Left kidney (tissue), 8 donors: ENCODE measurements at places on chromosomes 3 and 15. TPM values are rescaled to one million over a fixed set of nuclear protein-coding genes. Genes with fewer than 3 reads are reported as not detected.

- no peak for DNase-seq
Measured at GRCh38 chr15:41999290-42000285, 21.3 kb downstream of the PLA2G4E start.

DNA sequence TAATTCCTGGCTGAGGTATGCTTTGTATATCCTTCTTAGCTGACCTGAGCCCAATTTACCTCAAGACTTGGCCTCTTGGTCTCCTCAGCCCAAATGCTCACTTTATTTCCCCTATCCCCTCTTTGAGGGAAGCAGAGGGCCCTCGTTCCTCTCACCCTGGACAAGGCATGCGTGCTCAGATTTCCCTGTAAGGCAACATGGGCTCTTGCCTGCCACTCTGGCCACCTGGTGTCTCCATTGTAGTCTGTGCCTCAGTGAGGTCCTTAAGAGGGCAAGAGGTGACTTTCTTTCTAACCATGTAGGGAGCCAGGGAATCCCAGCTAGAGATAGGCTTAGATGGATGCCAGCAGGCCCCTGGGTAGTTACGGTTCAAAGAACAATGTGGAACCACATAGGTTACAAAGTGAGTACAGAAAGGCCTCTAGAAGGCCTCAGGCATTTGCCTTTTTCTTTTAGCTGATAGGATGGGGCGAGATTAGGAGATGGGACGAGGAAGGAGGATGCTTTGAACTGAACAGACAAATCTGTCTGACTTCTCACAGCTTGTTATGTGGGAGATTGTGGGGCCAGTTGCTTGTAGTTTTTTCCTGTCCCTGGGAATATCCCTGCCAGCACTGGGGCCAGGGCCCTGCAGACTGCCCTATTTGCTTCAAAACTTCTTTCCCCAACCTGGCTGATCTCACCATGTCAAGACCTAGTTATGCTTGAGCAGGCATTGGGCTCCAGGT, 1.1 kb upstream of the INTS14 start:
- no peak for DNase-seq

COPB2 gene
- 164 TPM for polyA plus RNA-seq

MORC1 gene
- 0.57 TPM for polyA plus RNA-seq

- no peak for DNase-seq
Measured at GRCh38 chr15:78976691-78977090, 31.8 kb upstream of the CTSH start.

- peak; percentile 71 for DNase-seq
Measured at GRCh38 chr3:150227839-150228238, 180.3 kb upstream of the TSC22D2 start.

CSK gene
- polyA plus RNA-seq = 46.2 TPM

- DNase-seq = no peak
Measured at GRCh38 chr3:161355508-161355907, 15.8 kb downstream of the SPTSSB start.

APBA2 gene
- 12.6 TPM for polyA plus RNA-seq

DNA sequence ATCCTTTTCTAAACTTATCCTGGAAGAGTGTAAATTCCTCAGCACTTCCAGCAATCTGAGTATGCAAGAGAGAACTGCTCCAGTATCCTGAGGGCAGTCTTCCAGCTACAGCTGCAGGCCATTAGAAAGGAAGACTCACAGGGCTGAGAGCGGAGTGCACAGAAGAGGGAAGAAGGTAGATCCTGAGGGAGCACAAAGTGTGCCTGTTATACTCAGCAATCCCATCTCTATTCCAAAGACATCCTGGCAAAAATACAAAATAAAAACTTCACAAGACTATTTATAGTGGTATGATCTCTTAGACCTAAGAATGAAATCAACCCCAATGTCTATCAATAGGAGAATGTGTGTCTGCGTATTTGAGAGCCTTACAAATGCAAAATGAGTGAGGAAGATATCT, 292.0 kb downstream of the ZIC1 start:
- DNase-seq = no peak

- peak; percentile 76 for DNase-seq
Measured at GRCh38 chr3:49903451-49904424, at the start of gene MST1R. Gene MST1R, minus strand, starts transcription at chr3:49903873. Its CDS starts 264 bp downstream, at chr3:49903609.

WDR93 gene
- 3.7 TPM for polyA plus RNA-seq

SAXO2 gene
- 8.0 TPM for polyA plus RNA-seq

DNA sequence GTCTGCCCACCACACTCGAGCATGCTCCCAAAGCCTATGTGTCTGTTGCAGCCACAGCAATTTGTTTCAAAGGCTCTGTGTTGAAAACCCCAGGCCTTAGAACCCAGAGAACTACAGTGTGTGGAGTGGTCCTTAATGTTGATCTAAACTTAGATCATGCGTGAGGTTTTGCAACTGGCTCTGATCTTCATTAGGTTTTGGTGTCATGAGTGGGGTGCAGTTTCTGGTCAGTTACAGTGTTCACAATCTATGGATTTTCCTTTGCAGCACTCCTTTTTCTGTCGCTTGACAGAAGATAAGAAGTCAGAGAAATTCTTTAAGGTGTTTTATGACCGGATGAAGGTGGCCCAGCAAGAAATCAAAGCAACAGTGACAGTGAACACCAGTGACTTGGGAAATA, 213.0 kb upstream of the BHLHE40 start:
- DNase-seq = no peak
